ENCODE measurements at places on chromosomes 4 and X. TPM values are rescaled to one million over a fixed set of nuclear protein-coding genes. Genes with fewer than 3 reads are reported as not detected.

ELF4 gene
- 45.4 TPM for polyA plus RNA-seq

OCRL gene
- polyA plus RNA-seq, result 8.4 TPM

ARHGEF9 gene
- 38.9 TPM for polyA plus RNA-seq

MAGIX gene
- 3.1 TPM for polyA plus RNA-seq

IDUA gene
- 13.0 TPM for polyA plus RNA-seq

DDX53 gene
- not detected for polyA plus RNA-seq

CYLC1 gene
- polyA plus RNA-seq, result not detected

SMIM43 gene
- 0.13 TPM for polyA plus RNA-seq

GRCh38 chrX:24026432-24026831 lies 554 bp downstream of the KLHL15 start:
- no peak overlapping the region for H3K27ac ChIP-seq
- H3K27me3 ChIP-seq, result no peaks in the 10 kb centered on the region
- DNase-seq, result peak; percentile 2
- H3K4me1 ChIP-seq, result no peaks in the 10 kb centered on the region

GRCh38 chr4:188130355-188130754 lies 8.9 kb upstream of the TRIML1 start:
- no peaks in the 10 kb centered on the region for H3K36me3 ChIP-seq
- no peak for DNase-seq
- no peak overlapping the region for H3K4me3 ChIP-seq
- no peaks in the 10 kb centered on the region for H3K4me1 ChIP-seq
- no peaks in the 10 kb centered on the region for H3K27me3 ChIP-seq

GRCh38 chr4:77599378-77599777 lies 6.2 kb upstream of the CXCL13 start:
- no peak overlapping the region for H3K27ac ChIP-seq
- H3K27me3 ChIP-seq, result peaks cover 7% of the 10 kb centered on the region
- no peak overlapping the region for H3K4me3 ChIP-seq
- DNase-seq, result peak; percentile 63
- no peaks in the 10 kb centered on the region for H3K4me1 ChIP-seq
- H3K36me3 ChIP-seq, result no peaks in the 10 kb centered on the region

DNA sequence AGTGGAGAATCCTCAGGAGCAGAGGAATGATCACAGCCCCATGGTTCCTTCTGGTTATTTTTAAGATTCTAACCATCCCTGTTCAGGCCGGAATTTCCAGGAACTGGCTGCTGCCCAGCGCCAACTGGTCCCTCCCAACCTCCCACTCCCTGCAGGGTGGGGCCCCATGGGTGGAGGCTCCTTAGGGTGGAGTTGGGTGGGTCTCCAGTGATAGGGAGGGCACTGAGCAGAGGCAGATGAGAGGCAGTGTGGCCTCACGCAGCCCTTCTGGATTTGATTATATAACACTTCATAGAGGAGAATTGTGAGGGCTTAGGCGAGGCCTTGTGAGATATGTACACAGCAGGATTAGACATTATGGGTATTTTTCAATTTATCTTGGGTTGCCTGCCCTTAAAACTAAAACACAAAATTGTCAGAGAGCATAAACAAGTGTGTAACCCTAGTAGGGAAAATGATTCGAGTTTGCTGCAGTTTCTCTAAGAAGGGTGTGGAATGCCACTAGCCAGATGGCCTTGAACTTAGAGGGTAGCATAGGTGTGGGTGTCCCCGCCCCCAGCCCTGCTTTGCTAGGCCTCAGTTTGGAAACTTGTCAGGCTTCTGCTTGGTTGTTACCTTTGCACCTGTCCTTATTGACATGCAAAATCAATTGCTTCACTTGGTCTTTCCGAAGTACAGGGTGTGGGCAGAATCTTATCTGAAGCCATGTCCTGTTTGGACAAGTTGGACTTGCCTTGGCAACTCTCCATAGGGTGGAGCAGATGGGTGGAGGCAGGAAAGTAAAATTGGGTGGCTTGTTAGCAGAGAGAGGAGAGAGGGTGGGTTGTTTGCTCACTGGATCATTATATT lies 9.4 kb downstream of the KLF3 start:
- no peaks in the 10 kb centered on the region for H3K27me3 ChIP-seq
- H3K36me3 ChIP-seq, result no peaks in the 10 kb centered on the region
- H3K4me3 ChIP-seq, result no peak overlapping the region
- DNase-seq, result peak; percentile 98
- peaks cover 4% of the 10 kb centered on the region for H3K4me1 ChIP-seq

DNA sequence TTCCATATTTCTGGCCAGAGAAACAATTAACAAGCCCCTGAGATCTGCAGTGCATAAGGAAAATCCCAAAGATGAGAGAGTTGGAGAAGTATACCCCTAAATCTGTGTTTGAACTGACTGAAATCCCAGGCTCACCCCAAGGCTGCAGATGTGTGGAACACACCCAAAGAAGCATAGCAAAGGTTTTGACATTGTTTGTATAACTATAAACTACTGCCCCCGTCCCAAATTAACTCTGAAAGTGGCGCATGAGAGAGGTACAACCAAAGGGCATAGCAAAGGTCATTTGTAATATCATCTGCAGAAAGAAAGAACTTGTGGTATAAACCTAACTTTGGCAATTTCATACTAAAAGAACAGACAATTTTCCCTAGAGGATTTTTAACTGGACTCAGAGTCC lies 157.9 kb downstream of the DCAF12L1 start:
- no peaks in the 10 kb centered on the region for H3K27me3 ChIP-seq
- DNase-seq, result no peak
- H3K36me3 ChIP-seq, result no peaks in the 10 kb centered on the region
- no peaks in the 10 kb centered on the region for H3K4me1 ChIP-seq

- no peaks in the 10 kb centered on the region for H3K36me3 ChIP-seq
- no peak overlapping the region for H3K27ac ChIP-seq
- no peak for DNase-seq
- H3K27me3 ChIP-seq, result no peaks in the 10 kb centered on the region
- peaks cover 2% of the 10 kb centered on the region for H3K4me1 ChIP-seq
These were observed 16.5 kb downstream of the FGFRL1 start for GRCh38 chr4:1027915-1028238.

DNA sequence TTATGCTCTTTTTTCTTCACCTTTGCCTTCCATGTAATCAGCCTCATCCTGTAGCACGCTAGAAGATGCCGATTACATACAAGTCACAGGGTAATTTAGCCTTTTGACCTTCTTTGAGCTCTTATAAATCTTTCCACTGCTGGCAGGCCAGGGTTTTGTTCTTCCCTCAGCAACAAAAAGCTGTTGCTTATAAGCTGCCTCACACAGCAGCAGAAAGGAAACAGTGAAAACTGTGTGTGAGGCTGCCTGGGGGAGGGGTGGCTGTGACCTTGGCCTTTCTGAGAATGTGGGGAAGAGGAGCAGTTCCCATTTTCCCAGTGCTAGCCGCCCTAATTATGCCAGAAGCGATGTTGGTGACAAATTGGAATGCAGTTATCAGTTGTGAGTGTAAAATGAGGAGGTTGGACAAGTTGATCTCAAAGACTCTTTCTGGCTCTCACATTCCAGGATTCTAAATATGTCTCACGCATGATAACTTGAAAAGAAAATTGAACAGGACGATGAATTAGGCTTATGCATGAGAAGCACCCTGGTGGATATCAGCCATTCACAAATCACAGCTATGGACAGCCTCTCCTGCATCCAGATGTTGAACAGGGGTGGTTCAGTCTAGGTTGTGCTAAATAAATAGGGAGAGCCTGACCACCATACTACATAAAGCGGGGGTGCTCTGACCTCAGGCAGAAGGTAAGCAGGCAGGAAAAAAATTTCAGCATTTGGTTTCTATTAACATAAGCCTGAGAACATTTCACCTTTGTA lies 25.7 kb downstream of the SLITRK2 start:
- H3K4me3 ChIP-seq, result no peak overlapping the region
- no peaks in the 10 kb centered on the region for H3K27me3 ChIP-seq
- no peaks in the 10 kb centered on the region for H3K36me3 ChIP-seq
- peak; percentile 48 for DNase-seq
- H3K27ac ChIP-seq, result no peak overlapping the region
- H3K4me1 ChIP-seq, result no peaks in the 10 kb centered on the region

DNA sequence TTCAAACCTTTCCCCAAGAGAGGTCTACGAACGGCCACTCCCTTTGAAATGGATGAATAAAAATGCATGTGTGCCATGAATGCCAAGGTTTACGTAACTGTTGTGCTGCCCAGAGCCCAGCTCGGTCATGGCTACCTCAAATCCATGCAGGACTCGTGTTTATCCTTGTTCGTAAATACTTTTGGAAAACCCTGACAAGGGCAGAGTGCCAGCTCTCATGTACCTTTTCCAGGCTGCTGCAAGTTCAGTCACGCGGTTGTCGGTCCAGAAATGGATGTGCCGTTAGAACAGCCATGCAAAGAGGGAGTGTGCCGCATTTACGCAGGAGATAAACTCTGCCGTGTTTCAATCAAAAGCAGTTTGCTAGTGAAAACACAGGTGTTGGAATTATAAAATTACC lies 123.4 kb downstream of the AMELX start:
- no peak overlapping the region for H3K4me3 ChIP-seq
- H3K36me3 ChIP-seq, result no peaks in the 10 kb centered on the region
- DNase-seq, result no peak
- no peaks in the 10 kb centered on the region for H3K27me3 ChIP-seq
- no peak overlapping the region for H3K27ac ChIP-seq

GRCh38 chr4:84324303-84325245 lies 174.5 kb downstream of the NKX6-1 start:
- no peaks in the 10 kb centered on the region for H3K36me3 ChIP-seq
- no peaks in the 10 kb centered on the region for H3K4me1 ChIP-seq
- H3K27me3 ChIP-seq, result no peaks in the 10 kb centered on the region
- DNase-seq, result no peak
- no peak overlapping the region for H3K4me3 ChIP-seq

GRCh38 chr4:101944649-101945048 lies 154.1 kb downstream of the BANK1 start:
- H3K27me3 ChIP-seq, result no peaks in the 10 kb centered on the region
- no peak for DNase-seq
- no peaks in the 10 kb centered on the region for H3K4me1 ChIP-seq
- H3K27ac ChIP-seq, result no peak overlapping the region
- no peaks in the 10 kb centered on the region for H3K36me3 ChIP-seq
- H3K4me3 ChIP-seq, result no peak overlapping the region

DNA sequence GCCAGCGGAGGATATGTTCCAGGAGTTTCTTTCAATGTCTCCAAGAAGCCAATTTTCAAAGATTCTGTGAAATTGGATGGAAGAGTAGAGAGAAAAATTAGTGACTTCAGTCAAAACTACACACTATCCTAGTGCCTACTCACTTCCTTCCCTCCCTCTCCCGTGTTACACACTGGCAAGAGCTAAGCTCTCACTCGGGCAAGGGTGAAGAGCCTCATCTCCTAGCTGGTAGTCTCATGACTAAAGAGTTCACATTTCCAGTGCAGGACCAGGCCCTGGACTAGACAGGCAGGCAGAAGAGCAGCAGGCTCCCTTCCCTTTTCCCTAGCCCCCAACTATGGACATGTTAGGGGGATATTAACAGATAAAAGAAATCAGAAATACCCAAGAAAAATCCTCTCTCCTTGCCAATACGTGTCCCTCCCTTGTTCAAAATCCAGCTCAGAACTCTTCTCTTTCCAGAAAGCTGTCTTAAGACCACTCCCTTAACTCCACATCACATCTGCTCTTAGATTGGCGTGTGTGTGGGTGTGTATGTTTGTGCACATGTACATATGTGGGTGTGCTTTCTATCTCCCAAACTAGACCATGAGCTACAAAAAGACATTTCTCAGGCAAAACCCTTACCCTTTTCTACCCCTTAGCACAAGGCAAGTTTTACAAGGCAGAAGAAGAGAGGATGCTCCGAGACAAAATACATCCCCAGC lies 29.9 kb downstream of the ZDHHC9 start:
- no peak overlapping the region for H3K4me3 ChIP-seq
- H3K27me3 ChIP-seq, result no peaks in the 10 kb centered on the region
- H3K36me3 ChIP-seq, result peaks cover 21% of the 10 kb centered on the region
- H3K4me1 ChIP-seq, result no peaks in the 10 kb centered on the region

- DNase-seq, result no peak
- no peaks in the 10 kb centered on the region for H3K27me3 ChIP-seq
These were observed 28.8 kb downstream of the FAM199X start for GRCh38 chrX:104195013-104195412.

DNA sequence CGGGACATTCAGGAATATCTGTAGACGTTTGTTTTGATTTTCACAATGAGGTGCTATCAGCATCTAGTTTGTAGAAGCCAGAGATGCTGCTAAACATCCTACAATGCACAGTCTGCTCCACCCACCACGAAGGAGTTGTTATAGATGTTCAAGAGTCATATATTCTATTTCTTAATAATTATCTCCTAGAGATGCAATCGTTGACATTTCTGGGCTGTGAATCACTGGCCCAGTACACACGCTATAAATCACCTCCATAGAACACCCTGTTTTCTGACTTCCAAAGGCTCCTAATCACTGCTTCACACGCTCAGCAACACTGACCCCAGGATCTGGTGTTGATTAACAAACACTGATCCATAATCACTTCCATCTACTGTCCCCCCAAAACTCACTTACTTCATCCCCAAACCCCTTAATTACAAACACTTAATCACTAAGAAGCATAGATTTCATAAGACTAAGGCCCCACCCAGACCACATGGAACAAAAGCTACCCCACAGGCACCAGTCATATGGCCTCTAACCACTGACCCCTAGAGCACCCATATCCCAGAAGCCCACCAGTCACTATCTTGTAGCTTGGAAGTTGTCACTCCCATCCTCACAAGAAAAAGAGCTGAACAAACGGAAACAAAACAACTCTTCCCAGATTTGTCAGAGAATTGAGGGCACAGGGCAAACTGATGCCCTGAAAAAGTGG lies 31.7 kb upstream of the ZNF41 start:
- H3K36me3 ChIP-seq, result no peaks in the 10 kb centered on the region
- H3K4me1 ChIP-seq, result no peaks in the 10 kb centered on the region
- H3K27ac ChIP-seq, result no peak overlapping the region
- no peak for DNase-seq
- H3K4me3 ChIP-seq, result no peak overlapping the region
- no peaks in the 10 kb centered on the region for H3K27me3 ChIP-seq

GRCh38 chr4:112881842-112882241 lies 167.6 kb upstream of the ANK2 start:
- no peaks in the 10 kb centered on the region for H3K27me3 ChIP-seq
- H3K4me1 ChIP-seq, result no peaks in the 10 kb centered on the region
- H3K4me3 ChIP-seq, result no peak overlapping the region
- DNase-seq, result no peak
- no peaks in the 10 kb centered on the region for H3K36me3 ChIP-seq
- H3K27ac ChIP-seq, result no peak overlapping the region

DNA sequence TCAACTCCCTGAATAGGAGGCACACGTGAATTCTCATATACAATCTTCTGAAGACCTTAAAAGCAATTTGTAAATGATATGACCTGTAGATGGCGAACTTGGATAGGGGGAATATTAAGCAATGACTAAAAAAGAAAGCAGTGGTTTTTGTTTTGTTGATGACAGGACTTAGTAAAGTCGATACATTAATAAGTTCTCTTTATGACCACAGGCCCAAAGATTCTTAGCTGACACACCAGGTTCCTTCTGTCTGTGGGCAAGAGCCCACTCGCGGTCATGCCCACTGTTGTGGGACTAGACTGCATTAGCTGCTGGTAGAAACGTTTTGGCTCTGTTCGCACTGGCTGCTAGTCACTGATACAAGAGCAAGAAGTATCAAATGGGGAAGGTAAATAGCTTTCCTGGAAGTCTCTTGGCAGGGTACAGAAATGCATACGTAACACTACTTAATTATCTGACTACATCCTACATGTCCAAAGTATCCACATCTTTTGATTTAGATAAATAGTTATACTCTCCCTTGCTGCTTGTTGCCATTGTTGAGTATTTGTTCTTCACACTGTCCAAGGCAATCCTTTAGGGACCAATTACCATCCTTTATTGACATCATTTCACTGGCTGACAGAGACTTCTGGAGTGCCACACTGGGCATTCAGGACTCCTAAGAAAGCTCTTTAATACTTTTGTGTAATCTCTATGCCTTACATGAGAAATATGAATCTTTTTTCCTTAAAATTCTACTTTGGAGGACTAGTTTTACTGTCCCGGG lies 31.0 kb downstream of the ALPK1 start:
- no peaks in the 10 kb centered on the region for H3K4me1 ChIP-seq
- H3K36me3 ChIP-seq, result no peaks in the 10 kb centered on the region
- DNase-seq, result peak; percentile 34
- H3K27ac ChIP-seq, result no peak overlapping the region
